ENCODE measurements at places on chromosomes 5 and 9.

- DNase-seq = no peak
Measured at GRCh38 chr5:90915393-90915792, 356.8 kb downstream of the ADGRV1 start.

- DNase-seq = no peak
Measured at GRCh38 chr5:40276426-40277102, 403.2 kb upstream of the PTGER4 start.

- no peak for DNase-seq
Measured at GRCh38 chr5:135073761-135074345, 39.8 kb upstream of the PITX1 start.

- DNase-seq = no peak
Measured at GRCh38 chr5:124810396-124811006, 64.1 kb upstream of the ZNF608 start.

DNA sequence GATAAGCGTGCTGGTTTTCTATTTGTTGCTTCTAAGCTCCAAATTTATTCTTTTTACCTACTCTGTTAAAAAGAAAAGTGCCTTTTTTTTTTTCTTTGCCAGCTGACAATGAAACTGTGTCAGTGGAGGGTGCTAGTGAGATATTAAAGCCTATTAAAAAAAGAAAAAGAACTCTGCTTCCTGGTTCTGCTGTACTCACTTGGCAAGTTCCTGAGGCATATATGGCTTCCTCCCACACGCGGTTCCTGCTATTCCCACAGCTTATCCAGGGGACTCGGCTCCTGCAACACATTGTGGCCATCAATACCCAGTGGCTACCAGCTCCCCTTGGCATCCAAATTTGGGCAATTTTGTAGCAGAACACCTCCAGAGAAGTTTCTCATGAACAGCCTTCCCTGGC is 1977.7 kb upstream of the CDH9 start:
- no peak for DNase-seq

DNA sequence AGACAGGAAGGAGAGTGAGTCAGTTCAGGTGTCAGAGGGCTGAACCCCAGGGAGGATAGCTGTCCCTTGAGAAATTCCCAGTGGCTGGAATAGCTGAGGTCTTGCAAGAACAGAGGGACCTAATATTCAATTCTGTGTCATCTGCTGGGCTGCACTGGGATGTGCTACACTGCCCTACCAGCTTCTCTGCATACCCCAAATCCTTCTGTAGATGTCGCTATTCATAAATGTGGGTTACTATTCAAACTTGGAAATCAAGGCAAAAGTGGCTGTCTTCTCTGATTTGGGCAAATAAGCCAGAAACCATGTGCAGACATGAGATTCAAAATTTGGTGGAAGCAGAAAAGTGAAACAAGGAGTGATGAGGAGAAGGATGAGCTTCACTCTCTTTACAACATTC is 16.3 kb downstream of the TNFSF8 start:
- no peak for DNase-seq

GRCh38 chr9:3419893-3420292 is 105.9 kb downstream of the RFX3 start:
- no peak for DNase-seq

GRCh38 chr5:35331956-35332950 is 102.0 kb upstream of the PRLR start:
- no peak for DNase-seq

- no peak for DNase-seq
Measured at GRCh38 chr5:6243706-6244338, 134.5 kb downstream of the MED10 start.

DNA sequence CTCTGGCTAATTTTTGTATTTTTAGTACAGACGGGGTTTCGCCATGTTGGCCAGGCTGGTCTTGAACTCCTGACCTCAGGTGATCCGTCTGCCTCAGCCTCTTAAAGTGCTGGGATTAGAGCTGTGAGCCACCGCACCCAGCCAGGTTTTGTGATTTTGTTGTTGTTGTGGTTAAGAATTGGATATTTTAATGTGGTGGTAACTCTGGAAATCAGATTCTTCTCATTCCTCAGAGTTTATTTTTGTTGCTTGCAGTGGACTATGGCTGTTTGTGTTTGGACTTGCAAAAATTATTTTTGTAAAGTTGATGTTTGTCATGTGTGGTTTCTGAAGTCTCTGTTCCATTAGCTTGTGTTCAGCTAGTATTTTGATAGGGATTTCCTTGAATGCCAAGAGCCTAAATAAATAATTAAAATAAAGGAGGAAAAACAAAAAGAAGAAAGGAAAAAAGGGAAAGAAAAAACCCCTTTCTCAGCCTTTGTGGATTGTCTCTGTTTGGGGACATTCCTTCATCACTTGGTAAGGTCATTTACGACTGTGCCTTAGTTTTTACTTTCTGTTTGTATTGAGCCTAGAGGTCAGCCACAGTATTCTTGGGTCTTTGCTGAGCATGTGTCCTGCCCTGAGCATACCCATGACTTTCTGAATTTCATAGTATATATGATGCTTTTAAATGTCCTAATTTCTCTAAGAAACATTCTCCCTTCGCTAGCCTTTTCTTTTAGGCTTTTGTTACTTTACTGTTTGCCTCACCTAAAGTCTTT is 37.3 kb downstream of the PBX3 start:
- DNase-seq = no peak

GRCh38 chr9:126205265-126205664 is 121.4 kb upstream of the MVB12B start:
- no peak for DNase-seq

- DNase-seq = no peak
Measured at GRCh38 chr5:36017004-36017403, 25.8 kb upstream of the UGT3A1 start.

DNA sequence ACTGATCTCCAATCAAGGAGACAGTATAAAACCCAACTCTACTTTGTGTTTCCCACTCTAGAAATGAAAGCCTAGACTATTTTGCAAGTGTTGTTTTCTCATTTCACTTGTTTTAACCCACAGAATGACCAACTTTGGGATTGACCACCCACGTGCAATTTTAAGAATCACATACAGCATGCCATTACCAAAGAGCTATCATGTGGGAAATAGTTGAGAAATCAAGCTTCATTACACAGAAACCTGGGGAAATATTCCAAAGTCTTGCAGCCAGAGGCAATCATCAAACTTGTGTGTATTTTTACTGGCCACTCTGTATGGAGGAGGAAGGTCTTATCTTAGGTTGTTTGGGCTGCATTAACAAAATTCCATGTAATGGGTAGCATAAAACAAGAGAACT is 451.4 kb upstream of the DAB2 start:
- no peak for DNase-seq

GRCh38 chr5:12343558-12343957 is 439.3 kb upstream of the CTNND2 start:
- DNase-seq = no peak

DNA sequence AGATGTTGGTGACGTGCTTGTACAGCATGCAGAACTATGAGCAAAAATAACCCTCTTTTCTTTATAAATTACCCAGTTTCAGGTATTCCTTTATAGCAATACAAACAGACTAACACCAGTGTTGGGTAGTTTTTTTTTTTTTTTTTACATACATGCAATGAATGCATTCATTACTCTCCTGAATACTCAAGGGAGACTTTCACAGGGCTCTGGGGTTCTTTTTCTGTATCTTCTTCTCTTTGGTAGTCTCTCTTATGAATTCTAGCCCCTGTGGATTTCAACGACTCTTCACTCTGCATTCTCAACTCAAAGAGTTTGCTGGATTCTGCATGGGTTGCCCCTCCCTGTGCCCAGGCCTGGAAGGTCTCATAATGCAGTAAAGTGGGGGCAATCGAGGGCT is 27.8 kb downstream of the PTTG1 start:
- DNase-seq = no peak

DNA sequence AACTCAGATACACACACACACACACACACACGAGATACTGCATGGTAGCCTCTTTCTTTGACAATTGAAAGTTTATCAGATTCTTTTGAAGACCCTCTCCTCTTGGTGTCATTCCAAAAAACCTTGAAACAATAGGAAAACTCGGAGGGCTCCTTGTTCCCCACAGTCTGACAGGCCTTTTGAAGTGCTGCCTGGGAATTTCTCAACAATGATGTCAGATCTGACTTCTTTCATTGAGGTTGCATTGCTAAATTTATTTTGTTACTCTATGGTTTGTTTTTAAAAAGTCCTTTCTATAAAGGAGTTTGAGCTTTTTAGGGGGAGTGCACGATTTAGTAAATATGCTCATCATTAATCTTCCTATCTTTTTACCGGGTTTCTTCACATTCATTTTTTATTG is 583.9 kb downstream of the SEMA5A start:
- DNase-seq = no peak

GRCh38 chr5:129363991-129364390 is 96.1 kb upstream of the ADAMTS19 start:
- no peak for DNase-seq

GRCh38 chr5:100584069-100584468 is 48.9 kb downstream of the FAM174A start:
- DNase-seq = no peak

GRCh38 chr5:132496191-132496630 is 5.6 kb upstream of the IRF1 start:
- DNase-seq = peak; percentile 80

- no peak for DNase-seq
Measured at GRCh38 chr5:1322036-1322900, 22.6 kb downstream of the CLPTM1L start.

- DNase-seq = no peak
Measured at GRCh38 chr5:85896514-85896913, 721.2 kb upstream of the COX7C start.

DNA sequence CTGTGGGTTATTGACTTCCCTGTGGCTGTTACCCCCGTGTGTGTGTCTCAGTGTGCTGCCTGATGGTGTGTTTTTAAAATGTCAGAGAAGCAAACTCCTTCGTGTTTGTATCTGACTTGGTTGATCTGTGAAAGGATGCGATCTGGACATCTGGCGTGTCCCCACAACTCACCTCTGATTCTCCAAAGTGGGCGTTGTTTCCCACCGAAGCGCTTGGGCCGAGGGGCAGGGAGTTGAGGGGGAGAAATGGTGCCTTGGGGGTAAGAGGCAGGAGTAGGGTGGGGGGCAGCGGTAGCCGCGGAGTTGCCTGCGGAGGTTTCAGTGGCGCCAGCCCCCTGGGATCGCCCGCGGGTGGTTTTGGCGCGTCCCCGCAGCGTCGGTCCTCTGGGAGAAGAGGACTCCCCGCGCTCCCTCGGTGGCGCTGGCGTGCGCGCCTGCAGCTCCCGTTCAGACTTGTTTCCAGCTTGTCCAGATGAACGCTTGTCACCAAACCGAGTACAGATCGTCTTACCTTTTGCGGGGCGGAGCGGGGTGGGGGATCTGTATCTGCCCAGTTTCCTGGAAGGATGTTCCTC is 1.1 kb downstream of the MAST4 start:
- DNase-seq = peak; percentile 73

DNA sequence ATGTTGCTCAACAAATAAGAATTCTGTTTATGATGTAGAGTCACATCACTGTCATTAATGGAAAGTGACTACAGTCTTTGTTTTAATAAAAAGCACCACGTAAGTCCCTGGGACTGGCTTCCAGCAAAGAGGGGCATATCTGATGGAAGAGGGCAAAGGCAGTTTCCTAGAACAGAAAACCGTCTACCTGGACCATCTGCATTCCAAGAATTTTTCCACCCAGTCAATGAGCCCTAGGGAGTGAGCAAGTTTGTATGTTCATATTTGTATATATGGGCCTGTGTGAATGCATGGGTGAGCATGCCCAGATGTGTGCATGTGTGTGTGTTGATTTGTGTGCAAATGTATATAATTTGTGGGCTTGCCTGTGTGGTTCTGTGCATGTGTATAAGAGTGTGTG is 156.8 kb upstream of the SEMA6A start:
- DNase-seq = no peak

- DNase-seq = no peak
Measured at GRCh38 chr5:97417986-97418385, 234.9 kb upstream of the RIOK2 start.

- no peak for DNase-seq
Measured at GRCh38 chr5:173045474-173045873, 10.7 kb upstream of the CREBRF start.

DNA sequence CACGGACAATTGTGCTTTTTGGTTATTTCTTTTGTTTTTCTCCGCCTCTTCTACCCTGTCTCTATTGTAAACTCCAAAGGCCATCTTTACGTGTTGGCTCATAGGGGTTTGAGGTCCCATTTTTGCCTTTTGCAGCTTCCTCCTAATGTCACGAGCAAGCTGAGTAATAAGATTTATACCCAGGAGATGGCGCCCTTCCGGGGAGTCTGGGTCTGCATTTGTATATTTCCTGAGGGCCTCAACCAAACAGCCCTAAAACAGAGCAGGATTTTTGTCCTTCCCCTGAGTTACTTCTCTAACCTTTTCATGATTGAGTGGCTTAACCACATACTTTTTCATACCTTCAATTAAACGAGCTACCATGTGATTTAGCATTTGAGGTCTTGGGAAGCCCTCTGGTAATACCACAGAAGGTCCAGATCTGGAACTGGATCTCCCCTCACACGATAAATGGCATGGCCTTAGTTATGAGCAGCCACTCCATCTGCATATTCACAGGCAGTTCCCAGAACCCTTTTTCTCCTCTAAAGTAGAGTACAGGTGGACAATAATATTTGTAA is 11.2 kb upstream of the CFAP95 start:
- no peak for DNase-seq

- no peak for DNase-seq
Measured at GRCh38 chr5:159525117-159525516, 194.8 kb upstream of the IL12B start.

- DNase-seq = no peak
Measured at GRCh38 chr9:22052376-22052945, 43.4 kb upstream of the CDKN2B start.

DNA sequence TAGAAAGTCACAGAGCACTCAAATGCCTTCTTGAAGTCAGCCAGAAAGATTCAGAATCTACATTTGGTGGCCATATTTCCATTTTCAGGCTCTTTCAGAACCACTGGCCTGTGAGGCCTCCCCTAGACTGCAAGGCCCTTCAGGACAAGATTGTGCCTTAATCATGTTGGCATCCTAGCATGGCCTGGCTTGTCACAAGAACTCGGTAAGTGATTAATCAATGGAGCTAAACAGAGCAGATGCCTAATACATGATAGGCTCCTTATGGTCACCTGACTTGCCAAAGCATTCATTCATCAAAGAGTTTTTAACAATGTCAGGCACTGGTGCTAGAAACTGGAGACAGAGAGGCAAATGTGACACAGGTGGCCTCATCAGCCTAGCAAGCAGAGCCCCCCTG is 70.3 kb downstream of the PGM5 start:
- no peak for DNase-seq

- DNase-seq = no peak
Measured at GRCh38 chr5:100157066-100157465, 378.1 kb upstream of the FAM174A start.

DNA sequence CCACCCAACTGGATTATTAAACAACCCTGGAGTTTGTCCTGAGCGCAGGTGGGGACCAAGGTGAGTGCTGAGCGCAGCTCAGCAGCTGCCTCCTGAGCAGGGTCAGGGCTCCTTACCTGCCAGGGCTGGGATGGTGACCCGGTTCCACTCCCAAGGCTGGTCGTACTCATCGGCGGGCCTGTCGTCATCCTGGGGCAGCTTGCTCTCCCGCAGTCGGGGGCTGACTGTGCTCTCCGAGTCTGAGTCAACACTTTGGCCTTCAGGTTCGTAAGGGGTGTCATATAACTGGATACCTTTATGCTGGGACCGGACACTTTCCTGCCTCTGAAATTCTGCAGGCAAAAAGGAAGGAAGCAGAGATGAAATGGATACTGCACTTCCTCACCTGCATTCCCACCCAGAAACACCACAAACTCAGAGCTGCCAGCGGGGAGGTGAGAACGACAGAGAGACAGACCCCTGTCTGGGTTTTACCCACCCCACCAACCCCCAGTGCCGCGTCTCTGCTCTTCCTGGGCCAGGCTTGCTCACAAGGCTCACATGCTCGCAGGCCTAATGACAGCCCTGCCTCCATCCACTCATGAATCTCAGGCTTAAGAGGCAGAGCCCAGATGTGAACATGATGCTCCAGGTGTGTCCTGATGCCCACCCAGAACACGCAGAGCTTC is 70.7 kb upstream of the SLC25A51 start:
- no peak for DNase-seq

Data from NCI-H2171 treated with DMSO at 0.1 percent for 48 hours (cell line).